ENCODE measurements at places on chromosomes 4 and X.
A peak's percentile ranks its signal among the peaks of the same experiment; 100 is the strongest.

DNA sequence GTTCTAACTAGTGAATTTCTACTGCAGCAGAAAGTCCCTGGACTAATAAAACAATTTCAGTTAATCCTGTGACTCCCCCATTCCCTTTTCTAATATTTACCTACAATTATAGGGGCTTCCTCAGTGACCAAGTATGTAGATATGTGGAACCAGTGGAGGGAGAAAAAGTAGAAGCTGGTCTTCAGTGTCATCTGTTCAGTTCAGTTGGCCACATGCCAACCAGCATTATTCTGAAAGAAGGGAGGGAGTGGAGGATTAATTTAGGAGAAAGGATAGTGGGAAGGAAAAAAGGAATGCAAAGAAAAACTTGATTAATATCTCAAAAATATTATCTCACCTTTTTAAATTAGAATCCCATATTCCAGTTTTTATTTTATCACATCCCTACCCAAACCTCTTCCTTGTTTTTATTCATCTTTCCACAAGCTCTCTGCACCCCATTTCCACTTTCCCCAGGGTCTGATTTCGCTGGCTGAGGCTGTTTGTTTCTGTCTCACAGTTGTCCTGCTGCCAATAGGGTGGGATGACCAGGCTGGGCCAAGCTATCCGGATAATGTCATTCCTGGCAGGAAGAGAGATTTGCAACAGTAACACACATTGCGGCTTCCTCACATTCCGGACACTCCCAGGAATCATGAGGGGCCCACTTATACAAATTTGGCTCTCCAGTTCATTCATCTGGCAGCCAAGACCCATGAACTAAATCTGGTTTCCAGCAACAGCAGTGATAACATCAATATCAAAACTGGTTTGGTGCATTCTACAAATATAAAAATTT is 24.6 kb upstream of the ANTXR2 start:
- no peak for DNase-seq

- DNase-seq: no peak
These were observed 971.5 kb downstream of the C4orf33 start for GRCh38 chr4:130067419-130067818.

GRCh38 chrX:11406109-11406765 is 113.0 kb downstream of the AMELX start:
- DNase-seq: no peak

DNA sequence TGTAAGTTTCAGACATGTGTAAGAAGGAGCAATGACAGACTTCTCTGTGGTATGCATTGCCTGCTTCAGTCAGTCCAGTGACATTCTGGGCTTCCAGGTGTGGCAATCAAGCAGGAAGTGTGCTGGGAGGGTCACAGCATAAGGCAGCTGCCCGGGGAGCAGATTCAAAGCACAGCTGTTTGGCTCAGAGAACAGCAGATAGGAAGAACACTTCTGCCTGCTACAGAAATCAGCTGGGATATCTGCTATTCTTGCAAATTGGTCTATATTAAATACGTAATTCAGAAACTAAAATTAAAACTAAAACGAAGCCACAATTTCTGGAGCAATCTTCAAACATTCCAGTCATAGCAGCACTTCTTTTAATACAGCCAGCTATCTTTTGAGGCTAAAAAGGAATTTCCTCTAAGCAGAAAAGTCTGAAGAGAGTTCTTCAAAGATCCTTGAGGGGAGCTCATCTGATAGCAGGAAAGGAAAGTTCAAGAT is 47.5 kb upstream of the GALNT7 start:
- DNase-seq: peak; percentile 7

DNA sequence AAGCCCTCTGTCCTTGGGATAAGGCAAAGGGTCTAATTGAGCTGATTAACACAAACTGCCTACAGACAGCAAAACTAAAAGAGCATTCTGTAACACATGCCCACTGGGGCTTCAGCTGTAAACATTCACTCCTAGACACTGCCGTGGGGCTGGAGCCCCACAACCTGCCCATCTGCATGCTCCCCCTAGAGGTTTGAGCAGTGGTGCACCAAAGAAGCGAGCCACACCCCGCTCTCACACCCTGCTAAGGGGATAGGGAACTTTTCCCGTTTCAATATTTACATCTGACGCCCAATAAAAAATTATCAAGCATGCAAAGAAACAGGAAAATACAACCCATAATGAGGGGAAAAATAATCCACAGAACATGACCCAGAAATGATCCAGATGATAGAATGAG is 46.9 kb upstream of the HSD17B10 start:
- no peak for DNase-seq

- no peak for DNase-seq
These were observed 56.6 kb upstream of the BCOR start for GRCh38 chrX:40154250-40154852.

DNA sequence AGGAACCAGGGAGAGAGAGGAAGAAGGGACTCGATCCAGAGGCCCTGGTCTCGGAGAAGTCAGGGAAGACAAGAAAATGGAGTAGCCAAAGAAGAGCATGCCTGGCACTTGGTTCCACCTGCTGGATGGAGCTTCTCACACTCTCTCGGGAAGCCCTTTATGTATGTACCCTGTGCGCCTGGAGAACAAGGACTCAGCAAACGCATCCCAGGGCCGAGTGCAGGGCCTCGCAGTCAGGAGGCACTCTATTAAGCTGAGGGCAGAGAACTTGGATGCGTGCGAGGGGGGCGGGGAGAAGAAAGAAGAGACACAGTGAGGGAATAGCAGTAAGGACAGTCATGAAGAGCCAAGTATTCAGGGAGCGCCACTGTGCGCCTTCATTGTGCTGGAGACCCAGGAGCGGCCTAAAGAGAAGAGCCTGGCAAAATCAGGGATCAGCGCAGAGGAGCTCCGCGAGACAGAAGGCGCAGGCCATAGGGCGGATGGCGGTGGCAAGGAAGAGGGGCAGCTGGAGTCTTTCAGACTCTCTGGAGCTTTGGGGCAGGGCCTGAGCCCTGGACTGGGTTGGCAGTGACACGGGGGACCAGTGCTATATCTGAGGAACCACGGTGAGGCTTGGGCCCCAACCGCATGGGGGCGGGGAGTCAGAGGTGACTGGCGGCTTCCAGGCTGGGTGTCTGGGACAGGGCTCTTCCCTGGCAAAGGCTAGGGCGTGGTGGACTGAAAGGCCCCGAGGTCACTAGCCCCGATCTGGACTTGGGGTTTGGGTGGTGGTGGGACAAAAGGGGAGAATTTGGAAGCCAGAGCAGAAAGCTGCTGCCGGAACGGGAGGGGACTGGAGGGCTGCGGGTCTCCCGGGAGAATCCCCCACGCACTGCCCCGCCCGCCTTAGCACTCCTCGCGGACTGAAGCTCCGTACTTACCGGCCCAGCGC is 1.9 kb upstream of the SEPTIN6 start:
- DNase-seq: no peak

DNA sequence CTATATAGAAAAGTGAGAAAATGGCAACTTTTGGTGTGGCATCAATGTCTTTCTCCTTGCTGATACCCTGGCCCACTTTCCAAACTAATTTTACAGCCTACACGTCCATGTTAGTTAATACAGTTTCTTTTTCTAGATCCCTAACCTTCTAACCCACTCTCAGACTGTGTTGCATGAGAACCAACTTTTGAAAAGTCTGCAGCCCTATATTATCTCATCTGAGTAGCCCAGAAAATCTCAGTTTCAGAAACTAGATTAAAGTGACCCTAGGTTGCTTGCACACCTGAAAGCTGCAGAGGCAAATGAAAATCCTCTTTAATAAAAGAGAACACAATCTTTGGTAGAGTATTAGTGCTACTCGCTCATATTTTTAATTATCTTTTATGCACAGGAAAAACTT is 371.6 kb upstream of the EMCN start:
- no peak for DNase-seq

GRCh38 chr4:71559957-71560571 is 221.2 kb downstream of the SLC4A4 start:
- peak; percentile 2 for DNase-seq

- DNase-seq: no peak
These were observed 14.7 kb downstream of the NFXL1 start for GRCh38 chr4:47899639-47900038.

DNA sequence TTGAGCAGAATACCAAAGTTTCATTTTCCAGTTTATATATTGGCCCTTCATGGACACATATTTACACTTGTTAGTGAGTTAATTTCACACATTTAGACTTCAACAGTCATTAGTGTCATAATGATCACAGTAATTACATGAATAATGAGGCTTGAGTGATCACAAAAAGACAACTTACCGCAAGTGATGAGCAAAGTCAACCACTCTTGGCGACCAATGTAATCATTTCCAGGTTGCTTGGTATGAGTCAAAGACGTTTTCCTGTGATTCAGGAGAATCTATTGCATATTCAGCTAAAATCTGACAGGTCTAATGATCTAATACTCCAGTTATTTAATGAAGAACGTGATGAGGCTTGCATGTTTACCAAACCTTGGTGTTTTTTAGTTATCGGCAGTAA is 407.9 kb upstream of the TENM3 start:
- DNase-seq: no peak

- DNase-seq: no peak
These were observed 46.2 kb upstream of the MID1IP1 start for GRCh38 chrX:38754818-38755718.

DNA sequence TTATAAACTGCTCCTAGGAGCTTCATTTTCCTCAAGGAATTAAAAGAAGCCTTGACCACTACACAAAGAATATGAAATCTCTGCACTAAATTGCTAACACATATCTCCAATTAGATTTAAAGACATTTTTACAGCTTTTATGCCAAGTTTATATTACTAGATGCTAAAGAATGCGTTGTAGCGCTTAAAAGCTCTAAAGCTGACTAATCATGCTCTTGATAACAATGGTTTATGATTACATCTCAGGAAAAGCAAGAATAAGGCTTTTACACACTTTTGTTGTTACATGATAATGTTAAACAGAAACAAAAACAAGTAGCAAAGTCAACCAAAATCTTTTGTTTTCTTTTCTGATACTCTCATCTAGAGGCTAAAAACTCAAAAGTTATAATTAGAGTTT is 44.7 kb downstream of the SLC10A7 start:
- peak; percentile 57 for DNase-seq

DNA sequence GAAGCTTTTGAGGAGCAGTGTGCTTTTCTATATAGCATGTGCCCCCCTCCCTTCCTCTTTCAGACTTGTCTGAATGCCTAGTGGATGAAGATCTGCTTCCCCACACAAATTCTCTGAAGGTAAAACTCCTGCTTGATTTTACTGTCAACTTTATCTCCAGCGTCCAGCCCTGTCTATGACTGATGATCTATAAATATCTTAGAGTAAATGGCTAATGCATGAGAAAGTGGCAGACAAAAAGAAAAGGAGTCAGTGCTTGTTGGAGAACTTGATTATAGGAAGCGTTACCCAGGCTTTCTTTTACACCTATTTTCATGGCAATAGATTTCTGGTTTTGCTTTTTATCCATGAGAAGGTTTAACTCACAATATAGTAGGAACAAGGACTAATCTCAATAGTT is 168.3 kb upstream of the HS3ST1 start:
- no peak for DNase-seq

GRCh38 chrX:7127056-7127455 is 20.5 kb upstream of the STS start:
- DNase-seq: no peak

DNA sequence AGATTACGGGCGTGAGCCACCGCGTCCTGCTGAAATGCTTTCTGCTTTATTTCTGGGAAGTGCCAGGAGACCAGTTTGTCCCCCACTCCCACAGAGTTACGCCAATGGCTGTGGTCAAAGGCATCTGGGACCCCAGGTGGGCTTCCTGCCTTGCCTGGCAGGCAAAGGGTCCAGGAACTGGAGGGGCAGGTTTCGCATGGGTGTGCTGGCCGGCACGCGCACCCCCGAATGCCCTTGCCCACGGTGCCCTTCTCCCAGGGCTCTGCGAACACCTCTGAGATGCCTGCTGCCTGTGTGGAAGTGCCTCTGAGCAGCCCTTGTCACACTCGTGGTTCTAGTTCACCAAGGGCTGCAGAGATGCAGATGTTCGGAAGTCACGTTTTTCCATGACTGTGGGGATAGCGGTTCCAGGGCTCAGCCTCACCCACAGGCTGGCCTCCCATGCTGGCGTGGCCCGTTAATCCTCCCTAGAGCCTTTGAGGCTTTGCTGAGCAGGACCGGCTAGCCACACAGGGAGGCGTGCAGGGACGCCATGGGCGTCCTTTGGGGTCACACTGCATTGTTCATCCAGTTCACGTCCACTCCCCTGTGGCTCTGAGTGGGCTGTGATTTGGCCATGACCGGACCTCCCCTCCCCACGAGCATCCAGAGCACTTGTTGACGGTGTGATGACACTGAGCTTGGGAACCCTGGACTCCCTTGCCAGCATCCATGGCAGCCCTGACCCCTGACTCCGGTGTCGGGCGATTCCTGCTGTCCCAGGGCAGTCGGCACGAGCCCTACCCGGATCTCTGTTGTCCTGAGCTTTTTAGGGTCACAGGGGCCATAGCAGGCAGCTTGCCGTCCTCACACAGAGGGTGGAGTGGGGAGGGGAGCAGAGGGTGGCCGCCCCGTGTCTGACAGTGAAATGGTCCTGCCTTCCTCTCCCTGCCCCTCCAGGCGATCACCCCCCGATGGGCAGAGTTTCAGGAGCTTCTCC is 12.7 kb upstream of the ADD1 start:
- DNase-seq: no peak

DNA sequence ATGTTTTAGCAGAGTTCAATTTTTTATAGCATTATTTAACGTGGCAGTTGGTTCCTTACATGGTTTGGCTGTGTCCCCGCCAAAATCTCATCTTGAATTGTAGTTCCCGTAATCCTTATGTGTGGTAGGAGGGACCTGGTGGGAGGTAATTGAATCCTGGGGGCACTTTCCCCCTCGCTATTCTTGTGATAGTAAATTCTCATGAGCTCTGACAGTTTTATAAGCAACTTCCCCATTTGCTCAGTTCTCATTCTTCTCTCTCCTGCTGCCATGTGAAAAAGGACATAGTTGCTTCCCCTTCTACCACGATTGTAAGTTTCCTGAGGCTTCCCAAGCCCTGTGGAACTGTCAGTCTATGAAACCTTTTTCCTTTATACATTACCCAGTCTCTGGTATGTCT is 329.5 kb downstream of the GRIA2 start:
- no peak for DNase-seq

- DNase-seq: no peak
These were observed 13.2 kb downstream of the SNX25 start for GRCh38 chr4:185222598-185222997.

- no peak for DNase-seq
These were observed 100.2 kb upstream of the GRIA3 start for GRCh38 chrX:123083924-123084323.

DNA sequence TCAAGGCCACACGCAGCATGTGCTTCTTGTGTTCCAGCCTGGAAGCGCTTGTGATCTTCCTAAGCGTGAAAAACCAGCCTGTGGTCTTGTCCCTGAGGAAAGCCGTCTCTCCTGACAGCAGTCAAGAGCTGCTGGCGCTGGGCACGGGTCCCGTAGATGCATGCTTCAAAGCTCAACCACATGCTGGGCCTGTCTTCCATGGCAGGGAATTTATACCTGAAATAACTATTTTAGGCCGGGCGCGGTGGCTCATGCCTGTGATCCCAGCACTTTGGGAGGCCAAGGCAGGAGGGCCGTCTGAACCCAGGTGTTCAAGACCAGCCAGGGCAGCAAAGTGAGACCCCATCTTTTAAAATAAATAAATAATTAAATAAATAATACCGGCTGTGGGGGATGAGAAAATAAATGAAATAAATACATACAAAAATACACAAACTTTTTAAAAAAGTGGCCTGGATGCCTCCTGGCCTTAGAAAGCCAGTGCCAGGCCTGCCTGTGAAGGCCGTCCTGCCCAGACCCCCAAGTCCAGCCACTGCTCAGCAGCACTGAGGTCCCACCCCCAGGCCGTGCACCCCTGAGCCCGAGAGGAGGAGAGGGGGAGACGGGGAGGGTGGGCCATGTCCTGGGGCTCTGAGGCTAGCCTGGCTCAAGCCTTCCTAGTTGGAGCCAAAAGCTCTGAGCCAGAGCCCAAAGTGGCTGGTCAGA is 10.4 kb downstream of the LRPAP1 start:
- no peak for DNase-seq

- DNase-seq: no peak
These were observed 31.2 kb downstream of the SLC2A9 start for GRCh38 chr4:9989918-9990635.

All from kidney capillary endothelial cell (primary cell).